CD8-positive, alpha-beta memory T cell (primary cell): ENCODE measurements at places on chromosomes 11 and 22. TPM values are rescaled to one million over a fixed set of nuclear protein-coding genes. Genes with fewer than 3 reads are reported as not detected.

The SSTR3 gene
- total RNA-seq: 0.24 TPM

The SYT13 gene
- total RNA-seq: not detected

The CHRM1 gene
- not detected for total RNA-seq

The STIP1 gene
- total RNA-seq: 461 TPM

The TEX12 gene
- 0.39 TPM for total RNA-seq

The CABP4 gene
- 0.28 TPM for total RNA-seq

The TREH gene
- total RNA-seq: not detected

The TRIM49D2 gene
- not detected for total RNA-seq

The SCN3B gene
- not detected for total RNA-seq

The RGL4 gene
- total RNA-seq: 4.8 TPM

The BAD gene
- total RNA-seq: 40.9 TPM

The PRG2 gene
- 0.44 TPM for total RNA-seq

The OSM gene
- total RNA-seq: 20.7 TPM

The PRR33 gene
- total RNA-seq: not detected

The IFT27 gene
- 24.9 TPM for total RNA-seq

The C1QTNF4 gene
- 0.18 TPM for total RNA-seq

The FAM180B gene
- not detected for total RNA-seq

The DKK3 gene
- 2.4 TPM for total RNA-seq

The NPTXR gene
- total RNA-seq: 6.3 TPM

The PANX3 gene
- total RNA-seq: not detected

The MS4A4A gene
- not detected for total RNA-seq

The SCGB1D2 gene
- not detected for total RNA-seq

The SMC1B gene
- 0.38 TPM for total RNA-seq

The SUSD2 gene
- 0.31 TPM for total RNA-seq

The OR4C6 gene
- not detected for total RNA-seq

The CYP2D6 gene
- total RNA-seq: 2.2 TPM

The GLB1L2 gene
- total RNA-seq: 8.6 TPM

The UBASH3B gene
- 36.4 TPM for total RNA-seq

The PHF21A gene
- 30.5 TPM for total RNA-seq

The CSF2RB gene
- total RNA-seq: 0.20 TPM

The CST6 gene
- not detected for total RNA-seq
